ENCODE measurements at places on chromosomes 6 and 20. TPM values are rescaled to one million over a fixed set of nuclear protein-coding genes. Genes with fewer than 3 reads are reported as not detected.
A peak's percentile ranks its signal among the peaks of the same experiment; 100 is the strongest.

The COX4I2 gene
- total RNA-seq: 29.4 TPM

The NKX2-4 gene
- not detected for total RNA-seq

- H3K27ac ChIP-seq: no peak overlapping the region
- H3K4me1 ChIP-seq: peaks cover 15% of the 10 kb centered on the region
- H3K4me3 ChIP-seq: no peak overlapping the region
- DNase-seq: no peak
Observed at GRCh38 chr6:2881423-2881822, 21.7 kb downstream of the SERPINB9 start.

DNA sequence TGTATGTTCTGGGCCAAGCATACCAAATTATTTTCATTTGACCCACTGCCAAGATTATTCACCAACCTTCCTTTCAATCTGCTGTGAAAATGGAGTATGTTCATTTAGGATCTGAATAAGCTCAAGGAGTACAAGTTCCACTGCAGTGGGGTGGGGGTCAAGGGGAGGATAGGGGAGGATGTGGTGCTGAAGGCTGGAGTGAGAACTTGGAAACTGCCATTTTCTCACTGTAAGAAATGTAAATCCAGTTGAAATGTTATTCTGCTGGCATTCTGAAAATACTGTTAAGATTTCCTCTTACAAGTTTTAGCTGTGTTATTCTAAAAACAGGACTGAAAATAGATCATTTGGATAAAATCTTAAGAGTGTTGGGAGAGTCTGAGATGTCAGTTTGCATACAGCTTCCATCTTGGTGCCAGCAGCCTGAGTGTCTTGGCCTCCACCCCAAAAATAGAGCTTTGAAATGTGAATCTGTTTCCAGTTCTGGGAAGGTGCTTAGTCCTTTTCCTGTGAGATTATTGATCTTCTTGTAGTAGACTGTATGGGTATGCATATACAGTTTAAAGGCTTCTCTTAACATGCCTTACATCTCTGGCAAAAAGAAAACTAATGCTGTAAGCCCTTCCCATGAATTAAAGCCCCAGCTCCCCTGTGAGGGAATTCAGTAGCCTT, 84.3 kb downstream of the CTNNBL1 start:
- H3K27ac ChIP-seq: no peak overlapping the region
- no peak for DNase-seq
- no peaks in the 10 kb centered on the region for H3K27me3 ChIP-seq
- H3K4me1 ChIP-seq: no peaks in the 10 kb centered on the region
- peaks cover 58% of the 10 kb centered on the region for H3K36me3 ChIP-seq
- no peak overlapping the region for H3K4me3 ChIP-seq

The POM121L2 gene
- not detected for total RNA-seq

DNA sequence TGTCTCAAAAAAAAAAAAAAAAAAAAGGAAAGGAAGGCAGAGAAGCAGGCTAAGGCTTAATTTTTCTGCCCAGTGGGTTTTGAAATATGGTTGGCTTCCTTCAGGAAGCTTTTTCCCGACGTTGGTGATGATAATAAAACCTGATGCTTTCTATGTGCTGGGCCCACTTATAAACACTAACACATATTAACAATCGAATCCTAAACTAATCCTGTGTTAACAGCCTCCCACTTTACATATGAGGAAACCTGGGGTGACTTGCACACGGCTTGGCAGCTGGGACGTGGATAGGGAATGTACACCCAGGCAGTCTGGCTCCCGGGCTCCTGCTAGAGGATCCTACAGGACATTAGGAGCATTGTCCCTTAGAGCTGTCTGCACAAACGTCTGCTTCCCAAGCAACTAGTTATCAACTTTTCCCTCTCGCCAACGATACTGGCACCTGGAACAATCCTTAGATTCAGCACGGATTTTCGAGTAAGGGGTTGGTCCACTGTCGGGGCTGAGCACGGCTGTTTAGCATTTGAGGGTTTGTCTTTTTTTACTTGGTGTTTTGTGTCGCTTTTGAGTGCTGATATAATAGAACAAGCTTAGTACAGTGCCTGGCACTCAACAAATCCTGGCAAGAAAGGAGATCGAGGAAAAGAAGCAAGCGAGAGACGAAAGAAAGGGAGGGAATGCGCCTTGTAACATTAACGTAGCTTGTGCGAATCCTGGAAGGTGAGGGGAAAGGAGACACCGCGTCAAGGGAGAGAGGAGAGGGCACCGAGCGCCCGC, 622 bp upstream of the KIZ start:
- H3K27me3 ChIP-seq: no peaks in the 10 kb centered on the region
- no peaks in the 10 kb centered on the region for H3K36me3 ChIP-seq
- peak; percentile 32 for DNase-seq
- peak overlapping the region; percentile 93 for H3K4me3 ChIP-seq

DNA sequence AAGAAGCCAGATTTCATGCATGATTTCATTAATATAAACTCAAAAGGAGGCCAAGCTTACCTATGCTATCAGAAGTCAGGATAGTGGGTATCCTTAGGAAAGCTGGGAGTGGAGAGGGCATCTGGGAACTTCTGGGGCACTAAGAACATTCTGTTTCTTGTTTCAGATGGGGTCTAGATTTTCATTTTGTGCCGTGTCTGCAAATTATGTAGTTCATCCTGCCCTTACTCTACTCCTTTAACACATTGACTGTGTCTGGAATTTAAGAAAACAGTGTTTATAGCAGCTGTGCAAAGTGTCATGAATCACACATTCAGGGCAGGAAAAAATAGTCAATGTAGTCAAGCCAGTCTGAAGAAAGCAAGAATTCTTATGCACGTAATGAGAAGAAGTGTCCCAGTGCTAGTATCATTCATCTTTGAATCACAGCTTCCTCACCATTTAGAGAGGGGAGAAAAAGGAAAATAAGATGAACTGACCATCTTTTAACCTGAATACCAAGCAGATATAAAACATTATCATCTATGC, 11.6 kb upstream of the SPTLC3 start:
- H3K36me3 ChIP-seq: no peaks in the 10 kb centered on the region
- H3K4me1 ChIP-seq: no peaks in the 10 kb centered on the region
- DNase-seq: no peak
- no peak overlapping the region for H3K27ac ChIP-seq

The KATNA1 gene
- total RNA-seq: 14.6 TPM

- no peaks in the 10 kb centered on the region for H3K36me3 ChIP-seq
- no peaks in the 10 kb centered on the region for H3K4me1 ChIP-seq
- no peak overlapping the region for H3K4me3 ChIP-seq
- H3K27ac ChIP-seq: no peak overlapping the region
Observed at GRCh38 chr6:45480752-45481415, 103.2 kb upstream of the SUPT3H start.

DNA sequence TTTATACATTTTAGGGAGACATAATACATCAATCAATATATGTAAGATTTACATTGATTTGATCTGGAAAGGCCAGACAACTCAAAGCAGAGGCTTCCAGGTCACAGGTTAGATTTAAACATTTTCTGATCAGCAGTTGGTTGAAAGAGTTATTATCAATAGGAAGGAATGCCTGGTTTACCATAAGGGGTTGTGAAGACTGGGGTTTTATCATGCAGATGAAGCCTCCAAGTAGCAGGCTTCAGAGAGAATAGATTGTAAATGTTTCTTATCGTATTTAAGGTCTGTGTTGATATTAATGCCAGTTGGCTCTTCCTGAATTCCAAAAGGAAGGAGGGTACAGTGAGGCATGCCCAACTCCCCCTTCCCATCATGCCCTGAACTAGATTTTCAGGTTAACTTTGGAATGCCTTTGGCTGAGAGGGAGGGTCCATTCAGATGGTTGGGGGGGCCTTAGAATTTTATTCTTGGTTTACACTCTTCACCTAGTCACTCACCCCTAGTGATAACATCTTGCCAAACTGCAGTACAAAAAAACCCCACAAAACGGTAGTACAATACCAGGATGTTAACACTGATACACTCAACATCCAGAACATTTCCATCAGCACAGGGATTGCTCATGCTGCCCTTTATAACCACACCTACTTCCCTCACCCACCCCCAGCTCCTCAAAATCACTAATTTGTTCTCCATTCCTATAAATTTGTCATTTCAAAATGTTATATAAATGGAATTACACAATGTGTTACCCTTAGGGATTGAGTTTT, 259.6 kb upstream of the PLN start:
- H3K4me3 ChIP-seq: peak overlapping the region; percentile 1
- peaks cover 49% of the 10 kb centered on the region for H3K4me1 ChIP-seq
- DNase-seq: no peak
- H3K36me3 ChIP-seq: no peaks in the 10 kb centered on the region
- H3K27me3 ChIP-seq: no peaks in the 10 kb centered on the region

DNA sequence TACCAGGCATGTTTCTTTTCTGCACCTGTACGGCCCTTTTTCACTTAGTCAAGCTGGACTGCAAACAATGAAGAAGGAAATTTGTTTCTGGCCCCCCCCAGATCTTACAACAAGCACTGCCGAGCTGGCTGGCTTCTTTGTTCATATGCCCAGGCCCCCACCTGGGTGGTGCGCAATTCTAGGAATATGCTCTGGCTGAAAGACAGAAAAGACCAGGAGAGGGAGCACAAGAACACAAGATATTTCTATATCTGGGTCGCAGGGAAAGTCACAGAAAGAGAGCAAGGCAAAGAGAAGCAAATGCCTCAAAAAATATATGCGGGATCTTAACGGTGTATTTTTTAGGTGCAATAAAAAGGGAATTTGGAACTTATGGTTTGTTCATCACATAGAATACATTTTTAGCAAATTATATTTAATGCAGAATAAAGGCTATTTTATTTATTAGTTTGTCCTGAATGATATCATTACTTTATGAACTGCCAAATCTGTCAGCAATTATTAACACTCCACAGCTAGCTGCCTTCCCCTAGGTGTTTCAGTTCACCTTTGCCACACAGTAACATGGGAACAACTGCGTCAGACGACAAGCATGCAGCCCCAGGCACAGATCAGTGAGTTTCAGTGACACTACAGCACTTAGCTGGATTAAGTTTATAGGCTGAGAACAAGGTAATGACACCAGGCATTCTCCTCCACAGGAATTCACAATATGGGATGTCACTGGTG, 76.5 kb downstream of the GJA10 start:
- H3K27me3 ChIP-seq: no peaks in the 10 kb centered on the region
- no peaks in the 10 kb centered on the region for H3K4me1 ChIP-seq
- peak; percentile 39 for DNase-seq
- no peak overlapping the region for H3K27ac ChIP-seq
- H3K36me3 ChIP-seq: no peaks in the 10 kb centered on the region

- no peaks in the 10 kb centered on the region for H3K4me1 ChIP-seq
- H3K4me3 ChIP-seq: no peak overlapping the region
- no peak for DNase-seq
- no peak overlapping the region for H3K27ac ChIP-seq
- H3K27me3 ChIP-seq: no peaks in the 10 kb centered on the region
- H3K36me3 ChIP-seq: no peaks in the 10 kb centered on the region
Observed at GRCh38 chr6:126118058-126118755, 131.9 kb downstream of the TRMT11 start.

Measured in heart left ventricle (tissue), 16 donors.